ENCODE measurements at places on chromosomes 2 and 18.
A peak's percentile ranks its signal among the peaks of the same experiment; 100 is the strongest.

- DNase-seq, result no peak
Observed at GRCh38 chr18:55856229-55856628, 268.2 kb upstream of the TCF4 start.

- no peak for DNase-seq
Observed at GRCh38 chr18:63897072-63897471, 9.6 kb downstream of the SERPINB2 start.

DNA sequence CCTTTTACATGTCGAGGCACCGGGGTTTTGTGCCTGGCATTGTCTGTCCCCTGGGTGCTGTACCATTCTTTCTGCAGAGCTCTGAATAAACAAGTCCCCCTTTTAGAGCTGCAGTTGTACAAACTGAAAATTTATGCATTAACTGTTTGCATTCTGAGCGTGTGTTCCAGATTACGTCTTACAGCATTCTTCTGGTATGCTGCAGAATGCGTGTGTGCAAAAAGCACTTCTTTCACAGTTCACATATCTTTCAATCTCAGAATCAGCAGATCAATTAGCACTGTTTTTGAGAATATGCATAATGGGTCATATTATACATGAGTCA, 27.5 kb downstream of the MEIS1 start:
- no peak for DNase-seq

DNA sequence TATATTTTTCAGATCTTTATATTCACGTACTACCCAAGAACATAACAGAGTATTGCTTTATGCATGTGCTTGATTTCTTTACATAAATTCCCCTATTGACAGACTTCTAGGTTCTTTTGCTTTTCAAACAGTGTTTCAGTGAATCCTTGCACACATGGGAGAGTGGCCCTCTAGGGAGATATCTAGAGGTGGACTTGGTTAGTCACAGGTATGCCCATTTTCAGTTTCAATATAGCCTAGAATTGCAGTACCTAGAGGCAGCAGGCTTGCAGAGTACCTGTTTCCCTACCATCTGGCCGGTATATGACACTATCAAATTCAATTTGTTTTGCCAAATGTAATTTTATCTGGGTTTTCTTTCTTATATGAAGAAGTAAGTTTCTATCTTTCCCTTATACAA, 36.8 kb downstream of the EML6 start:
- no peak for DNase-seq

- peak; percentile 75 for DNase-seq
Observed at GRCh38 chr2:88874063-88874657, 182.7 kb downstream of the RPIA start.

- peak; percentile 65 for DNase-seq
Observed at GRCh38 chr2:47506436-47506835, 103.5 kb downstream of the MSH2 start.

DNA sequence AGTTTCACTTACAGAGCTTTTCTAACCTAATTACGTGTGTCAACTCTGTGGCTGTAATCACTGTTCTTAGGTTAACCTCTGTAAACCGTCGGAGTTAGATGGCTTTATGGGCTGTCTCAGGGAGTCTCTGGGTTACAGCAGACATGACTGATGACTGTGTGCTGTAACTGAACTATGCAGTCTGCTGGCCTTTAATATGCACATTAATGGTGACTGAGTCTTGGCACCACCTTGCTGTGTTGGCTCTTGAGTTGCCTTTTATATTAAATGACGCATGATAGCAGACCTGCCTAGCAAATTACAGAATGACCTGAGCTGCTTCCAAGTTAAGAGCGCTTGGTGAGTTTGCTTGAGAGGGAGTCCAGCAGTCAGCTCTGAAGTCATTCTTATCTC, 90.1 kb downstream of the ACKR3 start:
- no peak for DNase-seq

DNA sequence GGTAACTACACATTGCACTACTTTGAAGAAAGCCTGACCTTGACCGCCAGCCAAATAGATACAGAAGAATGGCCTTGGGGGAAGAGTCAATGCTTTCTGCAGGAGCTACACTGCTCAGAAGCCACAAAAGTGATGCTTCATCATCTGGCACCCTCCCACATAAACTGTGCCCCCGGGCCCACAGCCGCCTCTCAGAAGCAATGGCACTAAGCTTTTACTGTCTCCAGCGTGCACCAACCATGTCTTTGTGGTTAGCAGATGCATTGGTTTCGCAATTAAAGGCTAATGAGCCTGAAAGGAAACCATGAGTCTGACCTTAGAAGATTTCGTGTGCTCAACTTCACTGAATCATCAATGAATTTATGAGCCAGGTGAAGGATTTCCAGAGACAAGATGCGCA, 209.4 kb upstream of the TRIB2 start:
- no peak for DNase-seq
